ENCODE measurements at places on chromosomes 3 and 15.

DNA sequence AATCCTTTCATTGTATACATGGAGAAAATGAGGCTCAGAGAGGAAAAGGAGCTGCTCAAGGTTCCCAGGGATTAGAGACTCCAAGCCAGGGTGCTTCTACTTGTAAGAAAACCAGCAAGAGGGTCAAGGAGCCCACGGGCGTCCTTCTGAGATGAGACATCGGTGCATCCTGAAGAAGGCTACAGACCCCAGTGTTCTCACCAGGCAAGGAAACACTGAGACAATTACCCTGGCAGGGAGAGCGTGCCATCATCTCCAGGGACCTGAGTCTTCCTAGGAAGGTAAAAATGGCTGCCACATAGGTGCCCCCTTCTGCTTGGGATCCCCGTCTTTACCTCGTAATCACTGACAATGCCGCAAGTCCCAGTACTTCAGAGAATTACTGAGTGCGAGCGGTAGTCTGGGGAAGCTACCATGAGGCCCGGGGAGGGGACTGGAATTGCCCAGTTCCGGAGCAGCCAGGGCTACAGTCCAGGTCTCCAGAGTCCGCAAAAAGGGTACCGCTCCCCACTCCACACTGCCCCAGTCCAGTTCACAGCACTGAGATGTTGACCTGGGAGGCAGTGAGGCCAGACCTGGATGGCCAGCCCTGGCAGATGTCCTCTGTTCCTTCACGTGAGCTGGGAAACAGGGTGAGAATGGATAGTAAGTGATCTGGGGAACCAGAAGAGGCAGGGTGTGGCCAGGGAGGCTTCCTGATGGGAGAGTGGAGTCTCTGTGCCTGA, 164.7 kb upstream of the SMAD3 start:
- no peak overlapping the region for H3K4me3 ChIP-seq
- no peak for DNase-seq
- H3K4me1 ChIP-seq = peaks cover 25% of the 10 kb centered on the region
- H3K27me3 ChIP-seq = no peaks in the 10 kb centered on the region
- no peak overlapping the region for H3K27ac ChIP-seq
- no peaks in the 10 kb centered on the region for H3K36me3 ChIP-seq

DNA sequence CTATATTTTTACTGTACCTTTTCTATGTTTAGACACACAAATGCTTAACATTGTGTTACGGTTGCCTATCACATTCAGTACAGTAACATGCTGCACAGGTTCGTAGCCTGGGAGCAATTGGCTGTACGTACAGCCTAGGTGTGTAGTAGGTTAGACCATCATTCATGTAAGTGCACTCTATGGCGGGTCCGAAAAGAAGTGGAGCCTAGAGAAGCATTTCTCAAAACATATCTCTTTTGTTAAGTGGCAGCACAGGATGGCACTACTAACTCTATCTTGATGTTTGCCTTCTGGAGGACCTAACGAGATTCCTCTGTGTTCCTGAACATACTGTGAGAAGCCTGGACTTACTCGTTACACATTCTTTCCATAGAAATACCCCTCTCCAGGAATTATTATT, 132.3 kb upstream of the ADPGK start:
- H3K27me3 ChIP-seq = peaks cover 5% of the 10 kb centered on the region
- no peaks in the 10 kb centered on the region for H3K36me3 ChIP-seq
- no peak for DNase-seq
- H3K4me3 ChIP-seq = no peak overlapping the region
- H3K4me1 ChIP-seq = no peaks in the 10 kb centered on the region
- no peak overlapping the region for H3K27ac ChIP-seq

DNA sequence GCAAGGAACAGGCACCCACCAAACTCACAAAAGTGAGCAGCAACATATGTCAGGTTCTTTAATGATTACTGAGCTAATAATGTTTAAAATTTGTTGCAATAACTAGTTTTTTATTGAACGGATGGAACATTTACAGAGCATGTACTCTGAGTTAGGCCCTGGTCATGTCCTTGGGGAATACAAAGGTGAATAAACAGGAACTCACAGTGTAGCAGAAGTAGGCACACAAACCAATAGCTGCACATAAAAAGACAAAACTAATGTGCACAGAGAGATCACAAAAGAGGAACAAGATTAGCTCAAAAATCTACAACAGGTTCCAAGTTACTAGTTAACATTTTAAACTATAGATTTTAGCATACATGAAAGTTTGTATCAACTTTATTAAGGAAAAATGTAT, 505.3 kb upstream of the PPP2R3A start:
- DNase-seq = no peak
- no peaks in the 10 kb centered on the region for H3K36me3 ChIP-seq
- H3K27ac ChIP-seq = no peak overlapping the region

DNA sequence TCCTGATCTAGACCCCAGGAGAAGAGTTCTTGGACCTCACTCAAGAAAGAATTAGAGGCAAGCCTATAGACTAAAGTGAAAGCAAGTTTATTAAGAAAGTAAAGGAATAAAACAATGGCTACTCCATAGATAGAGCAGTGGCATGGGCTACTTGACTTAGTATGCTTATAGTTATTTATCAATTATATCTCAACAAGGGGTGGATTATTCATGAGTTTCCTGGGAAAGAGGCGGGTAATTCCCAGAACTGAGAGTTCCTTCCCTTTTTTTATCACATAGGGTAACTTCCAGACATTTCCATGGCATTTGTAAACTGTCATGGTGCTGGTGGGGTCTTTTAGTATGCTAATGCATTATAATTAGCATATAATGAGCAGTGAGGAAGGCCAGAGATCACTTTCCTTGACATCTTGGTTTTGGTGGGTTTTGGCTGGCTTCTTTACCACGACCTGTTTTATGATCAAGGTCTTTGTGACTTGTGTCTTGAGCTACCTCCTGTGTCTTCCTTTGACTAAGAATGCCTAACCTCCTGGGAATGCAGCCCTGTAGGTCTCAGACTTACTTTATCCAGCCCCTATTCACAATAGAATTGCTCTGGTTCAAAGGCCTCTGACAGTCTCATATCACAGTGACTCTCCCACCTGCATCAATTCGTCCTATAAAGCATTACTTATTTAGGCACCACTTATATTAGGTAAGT, 35.3 kb upstream of the PLSCR2 start:
- no peak for DNase-seq
- no peaks in the 10 kb centered on the region for H3K36me3 ChIP-seq
- H3K4me1 ChIP-seq = peaks cover 8% of the 10 kb centered on the region

DNA sequence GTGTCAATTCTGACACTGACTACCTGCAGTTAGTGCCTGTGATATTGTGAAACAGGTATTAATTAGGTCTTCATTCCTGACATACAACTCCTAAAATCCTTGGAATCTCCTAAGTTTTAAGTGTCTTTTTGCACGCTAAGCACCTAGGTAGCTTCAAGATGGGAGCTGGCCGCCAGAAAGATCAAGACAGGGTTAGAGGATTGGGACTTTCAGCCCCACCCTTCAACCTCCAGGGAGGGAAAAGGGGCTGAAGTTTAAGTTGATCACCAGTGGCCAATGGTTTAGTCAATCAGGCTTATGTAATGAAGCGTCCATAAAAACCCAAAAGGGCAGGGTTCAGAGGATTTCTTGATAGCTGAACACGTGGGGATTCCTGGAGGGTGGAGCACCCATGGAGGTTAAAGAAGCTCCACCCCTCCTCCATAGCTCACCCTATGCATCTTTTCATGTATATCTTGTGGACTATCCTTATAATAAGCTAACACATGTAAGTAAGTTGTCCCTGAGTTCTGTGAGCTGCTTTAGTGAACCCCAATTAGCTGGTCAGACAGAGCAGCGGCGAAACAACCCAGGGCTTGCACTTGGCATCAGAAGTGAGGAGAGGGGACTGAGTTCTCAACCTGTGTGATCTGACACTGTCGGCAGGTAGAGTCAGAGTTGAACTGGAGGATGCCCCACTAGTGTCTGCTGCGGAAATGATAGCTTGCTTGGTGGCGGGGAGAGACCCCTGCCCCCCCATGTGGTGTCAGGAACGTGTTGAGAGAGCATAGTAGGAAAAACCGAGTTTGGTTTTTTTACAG, 12.8 kb upstream of the SRP14 start:
- no peaks in the 10 kb centered on the region for H3K36me3 ChIP-seq
- peaks cover 6% of the 10 kb centered on the region for H3K27me3 ChIP-seq
- no peak overlapping the region for H3K27ac ChIP-seq
- peaks cover 89% of the 10 kb centered on the region for H3K4me1 ChIP-seq
- no peak for DNase-seq

DNA sequence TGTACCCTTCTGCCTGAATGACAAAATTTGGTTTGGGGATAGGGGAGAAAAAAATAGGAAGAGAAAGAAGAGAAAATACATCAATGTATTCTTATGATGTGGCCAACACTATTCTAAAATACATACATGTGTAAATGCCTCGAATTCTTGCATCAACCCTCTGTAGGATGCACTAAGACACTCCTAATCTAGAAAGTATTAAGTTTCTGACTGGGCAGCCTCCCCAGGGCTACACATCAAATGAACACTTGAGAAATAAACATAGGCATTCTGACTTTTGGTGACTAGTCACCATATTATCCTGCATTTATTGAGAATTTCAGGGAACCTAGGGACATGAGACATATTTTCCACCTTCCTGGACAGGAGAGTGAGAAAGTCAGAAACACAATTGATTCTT, 109.2 kb downstream of the CPNE4 start:
- H3K27me3 ChIP-seq = peaks cover 3% of the 10 kb centered on the region
- H3K36me3 ChIP-seq = no peaks in the 10 kb centered on the region
- H3K4me3 ChIP-seq = no peak overlapping the region

- peak overlapping the region; percentile 80 for H3K4me3 ChIP-seq
- peak; percentile 39 for DNase-seq
- H3K4me1 ChIP-seq = peaks cover 35% of the 10 kb centered on the region
- H3K36me3 ChIP-seq = no peaks in the 10 kb centered on the region
- H3K27me3 ChIP-seq = peaks cover 85% of the 10 kb centered on the region
These were observed 34.3 kb downstream of the DNAJB8 start for GRCh38 chr3:128432301-128432970.

DNA sequence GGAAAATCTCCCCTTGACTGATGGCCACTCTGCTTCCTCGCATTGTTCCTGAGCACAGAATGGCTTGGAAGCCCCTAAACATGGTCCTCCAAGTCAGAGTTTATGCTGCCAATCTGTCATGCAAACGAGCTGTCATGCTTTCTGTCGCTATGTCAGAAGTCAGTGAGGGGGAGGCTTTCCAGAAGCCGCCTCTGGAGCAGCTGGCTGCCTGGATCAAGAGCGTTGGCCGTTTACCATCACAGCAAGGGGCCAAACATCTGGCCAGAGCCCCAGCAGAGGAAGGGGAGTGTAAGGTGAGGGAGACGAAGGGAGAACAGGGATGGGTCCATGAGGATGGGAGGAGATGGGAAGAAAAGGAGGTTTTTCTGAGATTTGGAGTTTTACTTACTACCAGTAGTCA, 372.6 kb upstream of the NR2F2 start:
- H3K27me3 ChIP-seq = no peaks in the 10 kb centered on the region
- H3K4me3 ChIP-seq = no peak overlapping the region
- peak; percentile 8 for DNase-seq
- H3K4me1 ChIP-seq = peaks cover 10% of the 10 kb centered on the region
- H3K36me3 ChIP-seq = peaks cover 39% of the 10 kb centered on the region

GRCh38 chr3:9302425-9303181, 53.2 kb upstream of the SRGAP3 start:
- no peak overlapping the region for H3K27ac ChIP-seq
- peaks cover 25% of the 10 kb centered on the region for H3K4me1 ChIP-seq
- H3K36me3 ChIP-seq = peaks cover 5% of the 10 kb centered on the region
- peak; percentile 91 for DNase-seq
- H3K27me3 ChIP-seq = peaks cover 19% of the 10 kb centered on the region

- H3K36me3 ChIP-seq = no peaks in the 10 kb centered on the region
- no peak overlapping the region for H3K27ac ChIP-seq
- no peak overlapping the region for H3K4me3 ChIP-seq
- H3K4me1 ChIP-seq = peaks cover 15% of the 10 kb centered on the region
- H3K27me3 ChIP-seq = no peaks in the 10 kb centered on the region
These were observed 211.6 kb downstream of the TNIK start for GRCh38 chr3:171248426-171249111.

- no peaks in the 10 kb centered on the region for H3K36me3 ChIP-seq
- DNase-seq = no peak
- H3K4me3 ChIP-seq = no peak overlapping the region
These were observed 99.7 kb downstream of the LSM3 start for GRCh38 chr3:14278265-14278798.

DNA sequence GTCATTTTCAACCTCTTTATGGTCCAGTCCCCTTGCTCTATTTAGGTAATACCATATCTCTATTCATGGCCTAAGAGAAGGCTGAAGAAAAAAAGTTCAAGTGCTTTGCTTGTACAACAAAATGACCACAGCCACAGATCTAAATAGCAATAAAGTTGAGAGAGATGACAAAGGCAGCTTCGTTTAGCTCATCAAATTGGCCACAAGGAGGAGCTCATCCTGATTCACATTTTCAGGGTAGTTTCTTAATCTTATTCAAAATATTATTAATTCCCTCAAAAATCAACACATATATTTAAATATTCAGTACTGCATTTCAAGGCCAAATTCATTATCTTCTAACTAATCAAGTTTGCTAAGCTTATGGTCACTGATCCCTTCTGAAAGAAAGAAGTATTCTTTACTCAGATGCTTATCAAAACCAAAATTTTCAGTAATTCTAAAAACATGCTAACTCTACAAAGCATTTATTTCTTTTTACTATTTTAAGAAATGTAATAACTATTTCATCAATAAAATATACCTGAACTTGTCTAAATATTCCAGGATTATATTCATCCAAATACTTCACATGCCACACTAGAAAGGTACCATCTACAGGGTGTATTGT, 85.5 kb downstream of the DMXL2 start:
- no peaks in the 10 kb centered on the region for H3K27me3 ChIP-seq
- no peak overlapping the region for H3K27ac ChIP-seq
- no peaks in the 10 kb centered on the region for H3K4me1 ChIP-seq
- peaks cover 13% of the 10 kb centered on the region for H3K36me3 ChIP-seq
- no peak for DNase-seq
- H3K4me3 ChIP-seq = no peak overlapping the region

DNA sequence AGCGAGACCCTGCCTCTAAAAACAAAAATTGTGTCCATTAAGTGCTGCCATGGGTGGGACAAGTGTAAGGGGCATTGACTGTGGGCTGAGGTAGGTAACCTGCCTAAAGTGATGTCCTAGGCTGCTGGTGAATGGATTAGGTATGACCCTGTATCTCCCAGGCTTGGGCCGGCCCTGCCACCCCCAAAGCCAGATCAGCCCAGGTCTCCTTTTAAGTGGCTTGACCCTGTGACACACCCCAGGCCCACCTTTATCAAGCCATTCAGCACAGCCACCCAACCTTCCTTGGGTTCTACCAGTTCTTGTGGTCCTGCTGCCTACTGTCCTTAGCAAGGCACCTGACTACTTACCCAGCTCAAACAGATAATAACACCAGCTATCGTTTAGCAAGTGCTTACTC, 18.7 kb downstream of the CIB2 start:
- H3K27me3 ChIP-seq = no peaks in the 10 kb centered on the region
- H3K4me1 ChIP-seq = peaks cover 13% of the 10 kb centered on the region
- DNase-seq = no peak
- no peaks in the 10 kb centered on the region for H3K36me3 ChIP-seq

- H3K27ac ChIP-seq = no peak overlapping the region
- no peak overlapping the region for H3K4me3 ChIP-seq
- no peak for DNase-seq
- peaks cover 4% of the 10 kb centered on the region for H3K27me3 ChIP-seq
- H3K36me3 ChIP-seq = no peaks in the 10 kb centered on the region
These were observed 209.2 kb upstream of the GADL1 start for GRCh38 chr3:31103623-31104180.

GRCh38 chr3:143484846-143485512, 363.3 kb downstream of the SLC9A9 start:
- no peak overlapping the region for H3K27ac ChIP-seq
- H3K27me3 ChIP-seq = no peaks in the 10 kb centered on the region
- no peak overlapping the region for H3K4me3 ChIP-seq
- DNase-seq = no peak
- peaks cover 12% of the 10 kb centered on the region for H3K4me1 ChIP-seq
